ENCODE measurements at places on chromosomes 13 and 19.
A peak's percentile ranks its signal among the peaks of the same experiment; 100 is the strongest.

DNA sequence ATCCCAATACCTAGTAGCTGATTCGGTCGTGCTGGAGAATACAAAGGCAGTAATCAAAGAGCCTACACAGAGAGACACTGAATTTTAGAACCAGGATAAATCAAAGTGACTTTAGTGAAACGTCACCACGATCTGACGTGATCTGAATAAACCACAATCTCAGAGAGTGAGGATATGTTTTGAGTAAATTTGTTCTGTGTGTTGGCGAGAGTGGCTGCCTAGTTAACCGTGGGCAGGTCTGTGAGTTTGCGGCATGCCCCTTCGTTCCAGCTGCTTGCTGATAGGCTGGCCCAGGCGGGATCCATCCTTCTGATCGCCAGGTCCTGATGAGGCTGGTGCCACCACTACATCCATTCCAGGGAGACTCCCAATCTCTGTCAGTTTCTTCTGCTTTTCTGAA is 40.4 kb downstream of the LRCH1 start:
- no peak for DNase-seq

DNA sequence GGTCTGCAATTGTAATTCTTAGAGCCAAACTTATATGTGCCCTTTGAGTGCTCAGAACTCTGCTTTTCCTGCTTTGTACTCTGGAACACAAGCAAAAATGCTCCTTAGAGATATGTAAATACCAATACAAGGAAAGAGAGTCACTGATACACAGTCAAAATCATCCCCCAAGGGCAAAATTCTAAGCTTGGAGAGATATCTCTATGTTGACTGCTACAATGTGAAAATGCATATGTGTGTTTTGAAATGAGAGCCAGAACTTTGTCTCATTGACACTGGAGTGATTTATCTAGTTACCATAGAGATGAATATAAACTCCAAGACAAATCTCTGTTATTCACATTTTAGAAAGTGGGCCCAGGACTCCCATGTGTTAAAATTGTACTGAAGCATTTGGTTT is 494.8 kb upstream of the SLITRK1 start:
- DNase-seq: no peak

DNA sequence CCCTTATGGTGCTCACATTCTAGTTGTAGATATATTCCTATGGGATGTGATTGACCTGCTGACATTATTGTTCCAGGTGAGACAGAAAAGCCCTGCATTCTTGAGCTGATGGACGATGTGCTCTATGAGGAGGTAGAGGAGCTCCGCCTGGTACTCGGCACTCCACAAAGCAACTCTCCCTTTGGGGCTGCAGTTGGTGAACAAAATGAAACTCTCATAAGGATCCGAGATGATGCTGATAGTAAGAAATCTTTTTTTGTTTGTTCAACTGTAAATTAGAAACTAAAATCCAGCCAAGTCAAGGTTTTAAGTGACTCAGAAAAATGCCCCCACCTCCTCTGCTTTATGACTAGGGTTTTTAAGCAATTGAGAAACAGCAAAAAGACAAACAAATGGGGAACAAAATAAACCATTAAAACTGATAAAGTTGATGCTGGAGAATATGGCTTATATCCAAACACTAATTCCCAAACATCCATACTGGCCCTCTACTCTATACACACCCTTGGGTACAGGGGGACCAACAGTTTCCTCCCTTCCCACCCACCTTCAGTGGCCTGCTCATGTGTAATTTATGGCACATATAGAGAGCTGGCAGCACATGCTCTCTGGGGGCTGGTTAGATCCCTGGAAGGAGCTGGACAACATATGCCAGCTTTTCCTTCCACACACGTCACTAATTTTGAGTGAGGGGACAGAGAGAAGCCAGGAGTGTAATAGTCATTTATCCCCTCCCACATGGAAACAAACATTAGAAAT is 139.6 kb downstream of the STOML3 start:
- DNase-seq: no peak

- DNase-seq: peak; percentile 62
Measured at GRCh38 chr13:43364210-43365038, 341.0 kb downstream of the DNAJC15 start.

GRCh38 chr19:32189956-32190706 is 155.3 kb upstream of the ZNF507 start:
- no peak for DNase-seq

- DNase-seq: no peak
Measured at GRCh38 chr19:43351998-43352746, 1.3 kb upstream of the CD177 start.

DNA sequence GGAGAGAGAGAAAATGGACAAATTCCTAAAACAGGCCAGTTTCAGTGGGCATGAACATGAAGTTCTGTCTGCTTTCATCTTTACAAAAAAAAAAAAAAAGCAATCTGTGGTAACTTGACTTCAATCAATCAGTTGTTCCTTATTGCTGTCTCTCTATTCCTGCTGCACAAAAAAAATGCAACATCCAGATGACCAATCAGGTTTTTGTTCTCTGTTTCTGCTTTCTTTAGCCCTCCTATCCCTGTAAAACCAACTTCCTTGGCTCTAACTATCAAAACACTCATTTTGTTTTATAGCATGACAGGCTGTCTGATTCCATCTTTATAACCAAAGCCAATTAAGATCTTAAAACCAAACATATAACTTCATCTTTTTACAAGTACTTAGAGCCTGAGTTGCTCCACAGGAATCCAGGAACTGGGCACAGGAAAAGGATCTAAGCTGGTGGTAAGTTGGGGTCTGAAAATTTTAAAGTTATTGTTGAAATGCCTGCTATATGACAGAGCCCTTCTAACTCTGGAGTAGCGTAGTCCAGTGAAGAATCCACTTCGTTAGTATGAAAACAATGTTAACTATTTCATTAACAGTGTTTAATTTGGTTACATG is at the start of gene FPR3:
FPR3 (plus strand) TSS at position 273 of the 606 bp plus-strand sequence. CDS start 28,592 bp downstream, outside the sequence.
- DNase-seq: no peak

- DNase-seq: no peak
Measured at GRCh38 chr13:29844441-29844840, 6.0 kb downstream of the UBL3 start.

DNA sequence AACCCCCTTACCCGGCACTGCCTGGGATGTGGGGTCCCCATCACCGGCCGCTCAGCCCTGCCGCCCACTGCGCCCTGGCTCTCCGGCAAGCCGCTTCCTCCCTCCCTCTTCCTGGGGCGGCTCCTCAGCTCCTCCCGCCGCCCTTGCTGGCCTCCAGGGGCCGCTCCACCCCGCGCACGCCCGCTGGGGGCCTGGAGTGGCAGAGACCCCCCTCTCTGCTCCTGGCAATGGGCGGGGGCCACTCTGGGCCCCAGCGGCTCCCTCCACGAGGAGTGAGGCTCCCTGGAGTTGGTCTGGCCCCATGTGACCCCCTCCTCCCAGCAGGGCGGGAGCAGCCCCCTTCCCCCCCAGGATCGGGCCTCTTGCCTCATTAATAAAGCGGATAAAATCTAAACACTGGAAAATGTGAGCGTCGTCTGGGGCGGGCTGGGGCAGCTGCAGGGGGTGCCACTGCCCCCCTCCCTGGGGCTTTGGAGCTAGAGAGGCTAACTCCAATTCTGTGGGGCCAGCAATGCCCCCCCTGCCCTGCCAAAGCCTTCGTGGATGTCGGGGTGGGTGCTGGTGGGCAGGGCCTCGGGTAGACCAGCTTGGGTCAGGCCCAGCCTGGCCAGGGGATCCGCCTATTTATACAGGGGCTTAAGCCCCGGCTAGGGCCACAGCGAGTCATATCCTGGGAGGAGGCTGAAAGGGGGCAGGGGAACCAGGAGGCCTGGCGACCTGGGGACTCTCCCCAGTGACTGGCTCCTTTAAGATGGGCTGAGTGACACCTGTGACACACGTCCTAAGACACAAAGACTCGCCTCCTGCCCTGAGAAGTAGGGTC is at the start of gene PTGER1:
PTGER1 (minus strand) TSS at position 104 of the 823 bp plus-strand sequence. CDS start 1,034 bp downstream, outside the sequence.
- peak; percentile 47 for DNase-seq

GRCh38 chr13:26952551-26953143 is 192.1 kb upstream of the GPR12 start:
- DNase-seq: no peak

GRCh38 chr19:56069642-56070041 is 51.5 kb downstream of the ZNF787 start:
- no peak for DNase-seq

GRCh38 chr19:27858981-27859581 is 1353.9 kb downstream of the UQCRFS1 start:
- DNase-seq: no peak

GRCh38 chr19:39316627-39317321 is 3.9 kb downstream of the LRFN1 start:
- DNase-seq: no peak

- DNase-seq: peak; percentile 14
Measured at GRCh38 chr13:83248751-83249150, 633.5 kb downstream of the SLITRK1 start.

GRCh38 chr13:42279986-42280385 is 8.0 kb downstream of the AKAP11 start:
- DNase-seq: no peak

DNA sequence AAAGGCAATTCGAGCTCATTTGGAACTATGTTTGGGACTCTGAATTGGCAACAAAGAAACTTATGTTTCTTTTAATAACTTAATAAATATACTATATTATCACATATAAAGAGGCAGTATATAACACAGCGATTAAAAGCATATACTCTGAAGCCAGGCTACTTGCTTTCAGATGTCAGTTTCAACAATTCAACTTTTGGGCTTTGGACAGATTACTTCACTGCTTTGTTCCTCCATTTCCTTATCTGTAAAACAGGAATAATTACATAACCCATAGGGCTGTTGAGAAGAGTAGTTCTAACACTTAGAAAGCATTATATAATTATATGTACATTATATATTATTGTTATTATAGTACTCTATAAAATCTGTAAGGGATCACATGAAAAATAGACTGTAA is 107.2 kb downstream of the EDNRB start:
- no peak for DNase-seq

GRCh38 chr19:12581100-12581499 is 29.5 kb downstream of the ZNF490 start:
- DNase-seq: no peak

- DNase-seq: no peak
Measured at GRCh38 chr13:26847281-26847680, 86.7 kb upstream of the GPR12 start.

DNA sequence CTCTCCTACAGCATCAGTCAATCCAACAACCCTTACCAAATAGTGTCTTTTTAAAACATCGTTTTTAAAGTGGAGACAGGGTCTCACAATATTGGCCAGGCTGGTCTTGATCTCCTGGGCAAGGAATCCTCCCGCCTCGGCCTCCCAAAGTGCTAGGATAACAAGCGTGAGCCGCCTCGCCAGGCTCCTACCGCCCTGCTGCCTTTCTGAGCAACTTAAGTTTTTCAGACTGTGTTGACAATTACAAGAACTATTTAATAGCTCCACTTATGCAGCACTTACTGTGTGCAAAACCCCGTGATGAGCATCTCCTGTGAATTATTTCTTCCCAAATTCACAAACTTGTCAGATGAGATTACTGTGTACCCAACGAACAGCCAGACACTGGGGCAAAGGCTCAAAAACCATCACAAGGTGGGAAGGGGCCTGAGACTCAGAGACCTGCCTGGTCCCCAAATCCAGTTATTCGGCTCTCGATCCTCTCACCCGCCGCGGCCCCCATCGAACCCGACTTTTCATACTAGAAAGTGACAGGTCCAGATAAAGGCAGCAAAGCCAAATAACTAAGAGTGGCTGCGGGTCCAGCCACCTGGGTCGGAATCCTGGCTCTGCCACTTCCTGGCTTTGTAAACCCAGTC is 581 bp downstream of the RPL18 start:
- DNase-seq: no peak

GRCh38 chr13:99226513-99226912 is 25.9 kb downstream of the UBAC2 start:
- DNase-seq: peak; percentile 49

GRCh38 chr19:3413796-3414327 is 47.5 kb downstream of the NFIC start:
- no peak for DNase-seq

DNA sequence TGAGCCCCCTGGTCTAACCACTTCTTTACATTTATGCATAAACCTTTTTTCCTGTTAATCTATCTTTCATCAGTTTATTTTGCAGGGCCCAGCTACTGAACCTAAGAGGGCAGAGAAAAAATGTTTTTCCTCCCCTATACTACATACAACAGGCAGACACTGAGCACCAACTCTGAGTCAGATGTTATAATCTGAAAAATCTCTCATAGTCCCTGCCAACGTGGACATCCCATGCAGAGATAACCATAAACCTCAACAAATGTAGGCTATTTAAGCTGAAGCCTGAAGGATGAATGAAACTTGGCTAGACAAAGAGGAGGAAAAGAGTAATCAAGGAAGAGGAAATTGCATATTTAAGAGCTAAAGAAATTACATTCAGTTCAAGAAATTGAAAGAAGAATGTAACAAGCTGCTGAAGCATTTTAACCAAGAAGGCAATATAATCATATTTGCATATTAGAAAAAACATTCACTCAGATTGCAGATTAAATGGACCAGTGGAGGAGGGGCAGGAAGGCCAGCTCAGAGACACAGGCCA is 2.6 kb downstream of the NEK3 start:
- no peak for DNase-seq

DNA sequence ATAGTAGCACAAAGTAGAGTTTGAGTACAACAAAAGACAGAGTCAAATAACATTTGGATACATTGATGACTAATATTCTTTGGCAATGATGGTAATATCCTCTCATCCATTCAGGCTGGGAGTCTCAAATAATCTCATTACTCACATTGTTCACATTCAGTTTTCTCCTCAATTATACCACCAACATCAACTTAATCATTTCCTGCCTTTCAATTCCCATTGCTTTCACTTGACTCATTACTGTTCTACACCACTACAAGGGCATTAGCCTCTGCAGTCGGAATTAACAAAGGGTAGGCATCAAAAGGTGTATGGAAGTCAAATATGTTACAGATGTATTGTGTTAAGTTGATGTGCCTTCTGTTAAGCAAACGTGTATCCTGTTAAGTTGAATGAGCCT is 518.4 kb upstream of the SLITRK1 start:
- peak; percentile 93 for DNase-seq

- DNase-seq: no peak
Measured at GRCh38 chr13:98207416-98207815, 30.3 kb upstream of the RNF113B start.

DNA sequence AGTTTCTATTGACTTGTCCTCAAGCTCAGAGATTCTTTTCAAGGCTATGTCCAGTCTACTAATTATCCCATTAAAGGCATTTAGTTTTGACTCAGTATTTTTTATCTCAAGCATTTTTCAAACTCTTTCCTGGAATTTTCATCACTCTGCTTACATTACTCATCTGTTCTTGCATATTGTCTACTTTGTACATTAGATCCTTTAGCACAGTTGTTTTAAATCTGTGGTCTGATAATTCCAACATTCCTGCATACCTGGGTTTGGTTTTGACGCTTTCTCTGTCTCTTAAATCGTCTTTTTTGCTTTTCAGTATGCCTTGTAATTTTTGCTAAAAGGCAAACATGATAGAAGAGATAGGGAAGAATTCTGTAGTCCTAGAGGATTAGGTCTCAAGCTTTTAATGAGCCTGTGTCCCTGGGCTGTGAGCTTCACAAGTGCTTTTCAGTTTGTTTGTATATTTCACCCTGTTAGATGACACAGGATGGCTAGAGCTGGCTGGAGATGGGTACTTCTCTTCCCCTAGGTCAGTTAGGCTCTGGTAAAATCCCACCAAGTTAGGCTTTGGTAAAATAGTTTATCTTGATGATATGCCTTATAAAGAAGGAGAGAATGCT is 46.1 kb upstream of the GPC6 start:
- peak; percentile 24 for DNase-seq

Data from fibroblast of mammary gland (primary cell).